ENCODE measurements at places on chromosomes 4 and X. TPM values are rescaled to one million over a fixed set of nuclear protein-coding genes. Genes with fewer than 3 reads are reported as not detected.

- no peak for DNase-seq
Observed at GRCh38 chr4:17170131-17170530, 271.7 kb upstream of the LDB2 start.

Gene CT45A1
- not detected for total RNA-seq

- no peak for DNase-seq
Observed at GRCh38 chr4:8165374-8165896, 6.8 kb upstream of the ABLIM2 start.

DNA sequence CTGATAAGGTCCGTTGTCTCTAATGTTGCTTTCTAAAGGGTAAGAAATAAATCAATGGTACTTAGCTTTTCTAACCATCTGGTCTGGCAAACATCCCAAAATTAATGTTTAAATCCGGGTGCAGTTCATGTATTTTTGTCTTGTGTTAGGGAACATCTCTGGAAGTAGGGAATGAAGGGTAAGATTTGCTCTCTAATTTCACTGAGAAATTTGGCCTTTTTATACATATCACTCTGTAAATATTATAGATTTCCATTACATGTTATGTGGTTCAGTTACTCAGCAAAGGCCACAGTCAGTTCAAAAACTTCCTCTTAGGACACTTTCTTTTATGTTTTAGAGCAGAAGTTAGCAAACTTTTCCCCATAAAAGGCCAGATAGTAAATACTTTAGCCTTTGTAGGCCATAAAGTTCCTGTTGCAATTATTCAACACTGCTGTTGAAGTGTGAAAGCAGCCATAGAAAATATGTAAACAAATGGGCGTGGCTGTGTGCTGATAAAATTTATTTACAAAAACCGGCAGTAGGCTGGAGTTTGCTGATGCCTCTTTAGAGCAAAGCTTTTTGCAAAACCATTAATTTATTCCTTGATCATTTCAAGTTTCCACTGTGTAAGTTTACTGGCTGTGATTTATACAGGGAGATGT is 218.1 kb downstream of the ANTXR2 start:
- DNase-seq: no peak

- DNase-seq: peak; percentile 77
Observed at GRCh38 chrX:125205133-125205917, 114.3 kb upstream of the TEX13C start.

DNA sequence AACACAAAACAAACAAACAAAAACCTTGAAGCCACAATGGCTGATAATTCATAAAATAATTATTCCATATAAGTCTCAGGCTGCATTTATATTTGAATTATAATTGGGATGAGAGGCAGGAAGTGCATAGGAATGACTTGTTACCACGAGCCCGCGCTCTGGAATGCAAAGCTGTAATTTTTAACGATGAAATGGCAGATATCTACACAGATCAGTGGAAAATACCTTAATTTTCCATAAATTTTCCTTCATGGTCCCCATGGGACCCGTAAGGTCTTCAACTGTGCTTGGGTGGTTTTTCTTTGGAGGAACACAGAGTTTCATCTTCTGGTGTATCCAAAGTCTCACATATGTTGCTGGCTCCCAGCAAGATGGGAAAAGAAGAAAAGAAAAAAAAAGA is 226.8 kb downstream of the SHOX start:
- DNase-seq: no peak

GRCh38 chr4:92885632-92886031 is 581.9 kb downstream of the GRID2 start:
- DNase-seq: no peak

Gene SLC6A14
- not detected for total RNA-seq
